Right forelimb (tissue), 1 donor: ENCODE measurements at places on chromosomes 6 and 20.

GRCh38 chr6:25949695-25950094 lies 12.9 kb upstream of the TRIM38 start:
- DNase-seq: no peak

DNA sequence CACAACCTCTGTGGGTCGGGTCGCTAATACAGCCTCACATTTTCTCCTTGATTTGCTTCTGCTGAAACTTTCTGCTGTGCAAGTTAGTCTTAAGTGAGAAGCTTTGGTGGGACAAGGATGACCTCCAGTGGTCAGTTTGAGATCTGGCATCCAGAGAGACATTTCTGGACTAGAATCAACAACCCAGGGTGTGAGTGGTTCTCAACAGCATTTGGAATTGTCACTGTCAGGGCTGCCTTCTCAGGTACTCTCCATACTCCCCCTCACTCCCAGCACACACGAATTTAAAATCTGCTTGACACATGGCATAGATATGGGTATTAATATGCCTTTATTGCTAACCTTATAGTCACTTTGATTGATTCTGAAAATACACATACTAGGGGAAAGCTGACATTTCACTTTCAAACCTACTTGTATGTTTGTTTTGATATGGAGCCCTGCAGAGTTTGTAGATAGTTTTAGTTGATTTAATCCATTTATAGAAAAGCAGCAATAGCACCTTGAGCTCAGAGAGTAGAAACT lies 13.2 kb downstream of the OTOR start:
- DNase-seq: peak; percentile 77

DNA sequence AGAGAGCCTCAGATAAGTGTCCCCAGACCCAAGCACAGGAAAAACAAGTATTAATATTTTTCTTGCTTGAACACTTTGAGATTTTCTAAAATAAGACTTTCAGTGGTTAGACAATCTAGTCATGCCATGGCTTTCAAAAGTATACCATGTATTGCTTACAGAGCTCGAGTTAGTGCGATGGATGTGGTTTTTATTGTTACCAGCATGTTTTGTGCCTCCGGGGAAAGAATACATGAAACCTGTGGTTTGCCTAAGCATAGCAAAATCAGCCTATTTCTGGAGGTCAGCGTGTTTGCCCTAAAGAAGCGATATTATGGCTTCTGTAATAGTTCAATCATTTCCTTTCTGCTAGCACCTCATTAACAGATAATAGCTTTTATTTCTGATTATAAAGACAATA lies 21.6 kb downstream of the RIN2 start:
- DNase-seq: no peak

GRCh38 chr20:37816003-37816402 lies 86.9 kb upstream of the VSTM2L start:
- DNase-seq: no peak

DNA sequence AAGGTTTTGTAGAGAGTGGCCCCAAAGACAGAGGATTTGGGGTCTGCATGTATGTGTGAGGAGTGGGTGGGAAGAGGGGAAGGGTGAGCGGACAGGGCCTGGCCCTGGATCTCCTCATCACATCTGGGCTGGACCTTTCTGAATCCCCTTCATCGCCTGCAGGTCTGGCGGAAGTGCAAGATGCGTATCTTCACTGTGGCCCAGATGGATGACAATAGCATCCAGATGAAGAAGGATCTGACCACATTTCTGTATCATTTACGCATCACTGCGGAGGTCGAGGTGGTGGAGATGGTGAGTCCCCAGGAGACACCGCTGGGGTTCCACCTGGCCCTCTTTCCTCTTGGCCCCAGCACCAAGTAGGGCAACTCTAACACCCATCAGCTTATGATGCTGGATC lies 24.4 kb downstream of the SLC12A5 start:
- DNase-seq: no peak

DNA sequence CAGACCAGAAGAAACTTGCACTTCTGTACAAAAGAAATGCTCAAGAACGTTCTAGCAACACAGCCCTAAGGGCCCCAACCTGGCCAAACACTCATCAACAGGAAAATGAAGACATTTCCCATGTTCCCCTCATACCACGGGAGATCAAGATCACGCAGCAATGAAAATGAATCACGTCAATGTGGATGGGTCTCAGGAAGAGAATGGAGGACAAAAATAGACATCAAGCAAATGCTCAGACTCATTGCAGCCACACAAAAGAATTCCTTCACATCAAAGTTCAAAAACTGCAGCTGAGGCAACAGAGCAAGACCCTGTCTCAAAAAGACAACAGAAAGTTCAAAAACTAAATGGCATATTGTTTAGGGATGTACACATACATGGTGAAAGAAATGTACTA lies 18.1 kb downstream of the ULBP3 start:
- DNase-seq: no peak

GRCh38 chr6:24802271-24803059 lies 3.7 kb upstream of the ARMH2 start:
- no peak for DNase-seq

- no peak for DNase-seq
Measured at GRCh38 chr6:56956491-56956890, 1.6 kb downstream of the BEND6 start.

- DNase-seq: no peak
Measured at GRCh38 chr20:10304471-10305046, 85.9 kb downstream of the SNAP25 start.

GRCh38 chr20:49701241-49701790 lies 12.4 kb downstream of the B4GALT5 start:
- DNase-seq: no peak

DNA sequence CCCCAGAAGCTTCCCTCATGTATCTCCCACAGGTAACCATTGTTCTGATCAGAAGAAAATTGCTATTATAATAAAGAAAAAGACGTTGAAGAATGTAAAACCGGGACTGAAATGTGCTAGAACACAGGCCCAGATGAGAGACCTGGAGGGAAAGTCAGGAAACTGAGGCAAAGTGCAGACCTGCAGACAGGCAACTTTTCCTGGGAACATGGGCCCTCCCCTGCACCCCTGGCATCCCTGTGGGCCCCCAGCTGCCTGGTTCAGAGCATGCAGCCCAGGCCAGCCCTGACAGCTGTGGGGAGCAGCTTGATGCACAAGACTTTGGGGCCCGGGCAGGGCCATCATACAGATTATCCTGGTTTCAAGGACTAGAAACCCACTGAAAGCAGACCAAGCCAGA lies 212.2 kb downstream of the CDC5L start:
- no peak for DNase-seq

DNA sequence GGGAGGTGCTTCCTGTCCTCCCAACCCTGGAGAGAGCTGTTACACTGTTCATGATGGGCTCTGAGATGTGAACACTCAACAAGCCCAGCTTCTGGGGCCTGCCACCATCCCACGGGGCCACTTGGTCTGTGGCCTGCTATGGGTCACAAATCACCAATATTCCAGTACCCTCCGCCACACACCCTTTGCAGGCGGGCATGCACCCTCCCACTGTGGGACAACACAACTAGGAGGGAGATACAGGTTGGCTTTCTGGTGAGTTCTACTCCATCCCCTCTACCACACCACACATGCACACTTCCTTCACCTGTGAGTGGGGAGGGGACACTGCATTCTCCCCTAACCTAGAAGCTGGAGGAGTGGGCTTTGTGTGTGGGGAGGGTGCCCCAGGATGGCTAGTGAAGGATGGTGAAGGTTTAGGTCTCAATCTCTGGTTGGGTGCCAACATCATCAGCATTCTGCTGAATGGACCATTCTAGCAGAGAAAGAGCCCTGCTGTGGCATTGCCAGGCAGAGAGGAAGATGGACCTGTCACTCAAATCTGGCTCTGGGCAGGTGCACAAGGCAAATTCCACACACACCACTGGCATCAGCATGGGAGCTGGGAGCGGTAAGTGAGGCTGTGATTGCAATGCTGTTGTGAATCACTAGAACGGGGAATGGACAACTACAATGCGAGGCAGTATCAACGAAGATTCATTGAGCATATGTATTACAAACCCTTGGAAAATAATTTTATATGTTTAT lies 175.1 kb downstream of the THBS2 start:
- no peak for DNase-seq

DNA sequence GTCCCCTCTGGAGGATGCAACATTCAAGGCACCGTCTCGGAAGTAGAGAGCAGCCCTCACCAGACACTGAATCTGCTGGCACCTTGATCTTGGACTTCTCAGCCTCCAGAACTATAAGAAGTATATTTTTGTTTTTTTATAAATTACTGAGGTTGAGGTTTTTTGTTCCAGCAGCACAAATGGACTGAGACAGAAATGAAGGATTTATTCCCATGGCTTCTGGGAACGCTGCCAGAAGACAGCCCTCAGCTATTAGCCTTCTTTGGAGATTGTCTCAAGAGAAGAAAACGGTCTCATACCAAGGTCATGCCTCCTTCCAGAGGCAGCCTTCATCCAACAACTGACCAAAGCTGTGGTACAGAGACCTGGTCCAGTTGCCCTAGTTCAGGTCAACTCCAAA lies 85.4 kb downstream of the CHMP4B start:
- DNase-seq: no peak

- no peak for DNase-seq
Measured at GRCh38 chr6:123570813-123571684, 65.7 kb downstream of the TRDN start.

- DNase-seq: no peak
Measured at GRCh38 chr6:64221776-64222175, 586.2 kb downstream of the PHF3 start.

DNA sequence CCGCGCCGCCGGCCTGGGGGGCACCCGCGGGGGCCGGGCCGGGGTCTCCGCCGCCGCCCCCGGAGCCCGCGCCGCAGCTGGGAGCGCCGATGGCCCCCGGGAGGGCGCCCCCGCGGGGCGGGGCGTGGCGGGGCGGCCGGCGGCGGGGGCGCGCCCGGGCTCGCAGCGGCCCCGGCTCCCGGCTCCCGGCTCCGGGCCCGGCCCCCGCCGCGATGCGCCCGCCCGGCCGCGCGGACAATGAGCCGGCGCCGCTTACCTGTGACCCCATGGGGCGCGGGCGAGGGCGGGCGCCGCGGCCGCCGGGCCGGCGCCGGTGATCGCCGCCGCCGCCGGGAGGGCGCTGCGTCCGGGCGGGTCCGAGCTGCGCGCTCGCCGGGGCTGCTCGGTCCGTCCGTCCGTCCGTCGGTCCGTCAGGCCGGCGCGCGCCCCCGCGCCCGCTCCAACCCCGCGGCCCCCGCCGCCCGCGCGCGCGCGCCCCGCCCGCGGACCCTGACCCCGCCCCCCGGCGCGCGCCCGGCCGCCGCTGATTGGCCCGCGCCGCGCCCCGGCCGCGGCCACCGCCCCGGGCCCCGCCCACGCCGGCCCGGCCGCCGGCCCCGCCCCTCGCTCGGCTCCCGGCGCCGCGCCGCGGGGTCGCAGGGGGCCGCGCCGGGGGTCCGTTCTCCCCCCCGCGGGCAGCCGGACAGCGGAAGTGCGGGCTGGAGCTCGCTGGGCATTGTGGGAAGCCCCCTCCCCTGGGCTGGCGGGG lies at the start of gene ZBTB46:
Gene ZBTB46 (minus strand): TSS at position 424 of the 748 bp plus-strand sequence. CDS start 40,507 bp downstream, outside the sequence.
- no peak for DNase-seq

- DNase-seq: no peak
Measured at GRCh38 chr6:41630069-41630468, 8.2 kb upstream of the MDFI start.

GRCh38 chr20:18240997-18241396 lies 47.3 kb upstream of the ZNF133 start:
- no peak for DNase-seq

- DNase-seq: peak; percentile 44
Measured at GRCh38 chr6:35237476-35237875, 22.1 kb upstream of the ZNF76 start.

- DNase-seq: no peak
Measured at GRCh38 chr20:61322151-61322865, 70.2 kb downstream of the CDH4 start.

DNA sequence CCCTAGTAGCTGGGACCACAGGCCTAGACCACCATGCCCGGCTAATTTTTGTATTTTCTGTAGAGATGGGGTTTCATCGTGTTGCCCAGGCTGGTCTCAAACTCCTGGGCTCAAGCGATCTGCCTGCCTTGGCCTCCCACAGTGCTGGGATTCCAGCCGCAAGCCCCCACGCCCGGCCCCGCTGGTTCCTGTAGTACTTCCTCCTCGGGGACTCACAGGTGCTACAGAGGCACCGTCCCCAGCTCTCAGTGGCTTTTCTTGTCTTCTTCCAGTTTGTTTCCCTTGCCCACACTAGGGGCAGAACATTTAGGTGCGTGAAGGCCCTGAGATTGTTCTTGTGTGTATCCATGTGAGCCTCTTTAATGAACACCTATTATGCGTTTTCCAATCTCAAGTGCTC lies 773 bp upstream of the ZBP1 start:
- DNase-seq: no peak

GRCh38 chr20:23242556-23243180 lies 107.9 kb upstream of the NXT1 start:
- DNase-seq: peak; percentile 36

- no peak for DNase-seq
Measured at GRCh38 chr20:62285722-62286121, 17.1 kb upstream of the ADRM1 start.

- DNase-seq: no peak
Measured at GRCh38 chr20:58306421-58307261, 2.9 kb upstream of the RAB22A start.

DNA sequence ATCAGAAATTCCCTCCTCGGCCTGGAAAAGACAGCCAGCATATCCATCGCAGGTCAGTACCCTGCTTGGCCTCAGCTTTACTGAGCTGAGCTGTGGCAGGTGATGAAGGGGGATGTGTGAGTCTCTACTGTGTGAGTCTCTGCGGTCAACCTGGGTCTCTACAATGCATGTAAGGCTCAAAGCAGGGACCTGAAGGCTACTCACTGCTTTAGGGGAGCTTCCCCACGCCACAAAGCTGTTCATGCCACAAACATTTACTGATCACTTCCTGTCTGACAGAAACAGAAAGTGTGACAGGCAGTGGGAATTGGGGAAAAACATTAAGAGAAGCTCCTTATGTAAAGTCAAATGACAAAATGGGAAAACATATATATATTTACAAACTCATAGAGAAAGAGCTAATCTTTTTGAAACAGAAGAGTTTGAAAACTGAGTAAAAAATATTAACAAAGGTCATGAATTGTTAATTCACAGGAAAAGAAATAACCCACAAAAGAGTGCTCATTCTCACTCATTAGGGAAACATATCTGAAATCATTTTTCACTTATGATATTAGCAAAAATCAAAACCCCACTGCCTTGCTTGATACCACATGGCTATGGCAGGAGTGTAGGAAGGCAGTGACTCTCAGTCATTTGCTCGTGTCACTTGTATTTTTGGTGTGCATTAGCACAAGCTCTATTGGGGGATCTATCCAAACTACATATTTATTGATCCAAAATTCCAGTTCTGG lies 5.8 kb downstream of the BTN3A3 start:
- DNase-seq: no peak

- DNase-seq: no peak
Measured at GRCh38 chr6:160831739-160832138, 129.7 kb downstream of the PLG start.

- DNase-seq: no peak
Measured at GRCh38 chr6:33967966-33968724, 164.3 kb upstream of the MLN start.

DNA sequence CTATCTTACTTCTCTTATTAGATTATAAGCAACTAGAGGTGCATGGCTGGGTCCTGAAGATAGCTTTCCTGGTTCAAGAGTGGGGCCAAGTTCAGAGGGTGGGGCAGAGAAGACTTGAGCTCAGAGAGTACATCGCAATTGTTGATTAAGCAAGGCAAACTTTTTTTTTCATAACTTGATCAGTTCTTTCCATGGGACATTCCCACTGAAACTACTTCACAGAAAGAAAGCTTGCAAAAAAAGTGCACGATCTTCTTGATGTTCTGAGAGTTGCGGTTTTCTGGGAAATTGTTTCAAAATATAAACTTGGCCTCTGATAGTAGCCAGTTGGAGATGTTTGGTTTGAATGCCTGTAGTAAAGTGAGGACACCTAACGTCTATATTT lies 100.9 kb downstream of the ZDHHC14 start:
- no peak for DNase-seq

- DNase-seq: no peak
Measured at GRCh38 chr6:168047841-168048723, 30.9 kb downstream of the FRMD1 start.
